ENCODE measurements at places on chromosomes 4 and X. TPM values are rescaled to one million over a fixed set of nuclear protein-coding genes. Genes with fewer than 3 reads are reported as not detected.

ITIH6 gene
- total RNA-seq = not detected

NPY1R gene
- 0.12 TPM for total RNA-seq

UGT8 gene
- not detected for total RNA-seq

RTL5 gene
- total RNA-seq = 3.9 TPM

GATA1 gene
- total RNA-seq = not detected

DNAAF6 gene
- not detected for total RNA-seq

NR3C2 gene
- total RNA-seq = 0.19 TPM

EDA2R gene
- 13.2 TPM for total RNA-seq

LRAT gene
- not detected for total RNA-seq

HMGN5 gene
- 2.2 TPM for total RNA-seq

SLC10A4 gene
- total RNA-seq = not detected

PLXNB3 gene
- 0.94 TPM for total RNA-seq

HPSE gene
- 4.5 TPM for total RNA-seq

TGIF2LX gene
- total RNA-seq = not detected
